ENCODE measurements at places on chromosomes 6 and 20. TPM values are rescaled to one million over a fixed set of nuclear protein-coding genes. Genes with fewer than 3 reads are reported as not detected.

YTHDF1 gene
- total RNA-seq: 22.4 TPM

CST2 gene
- not detected for total RNA-seq

PRICKLE4 gene
- 4.6 TPM for total RNA-seq

- no peaks in the 10 kb centered on the region for H3K27me3 ChIP-seq
- H3K4me3 ChIP-seq: no peak overlapping the region
- H3K4me1 ChIP-seq: no peaks in the 10 kb centered on the region
- no peak for DNase-seq
These were observed 60.2 kb upstream of the RNF144B start for GRCh38 chr6:18326980-18327379.

- H3K4me3 ChIP-seq: no peak overlapping the region
- H3K27me3 ChIP-seq: no peaks in the 10 kb centered on the region
- no peak overlapping the region for H3K27ac ChIP-seq
- H3K36me3 ChIP-seq: no peaks in the 10 kb centered on the region
- no peak for DNase-seq
These were observed 13.7 kb upstream of the HINT3 start for GRCh38 chr6:125942672-125943527.

- H3K36me3 ChIP-seq: no peaks in the 10 kb centered on the region
- H3K27me3 ChIP-seq: peaks cover 9% of the 10 kb centered on the region
- no peak overlapping the region for H3K4me3 ChIP-seq
- DNase-seq: peak; percentile 35
- H3K4me1 ChIP-seq: no peaks in the 10 kb centered on the region
These were observed 6.8 kb downstream of the MDFI start for GRCh38 chr6:41645007-41645618.
